ENCODE measurements at places on chromosomes 12 and 14.
A peak's percentile ranks its signal among the peaks of the same experiment; 100 is the strongest.

DNA sequence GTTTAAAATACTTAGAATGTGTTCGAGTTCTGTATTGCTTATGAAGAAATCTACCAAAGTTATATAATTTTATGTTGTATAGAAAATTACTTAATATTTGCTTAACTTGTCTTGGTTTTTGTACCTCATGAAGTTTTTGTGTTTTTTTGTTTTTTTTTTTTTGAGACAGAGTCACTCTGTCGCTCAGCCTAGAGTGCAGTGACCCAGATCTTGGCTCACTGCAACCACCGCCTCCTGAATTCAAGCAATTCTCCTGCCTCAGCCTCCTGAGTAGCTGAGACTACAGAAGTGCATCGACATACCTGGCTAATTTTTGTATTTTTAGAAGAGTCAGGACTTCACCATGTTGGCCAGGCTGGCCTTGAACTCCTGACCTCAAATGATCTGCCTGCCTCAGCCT lies 69.9 kb downstream of the MON2 start:
- DNase-seq = no peak

GRCh38 chr14:79730953-79731352 lies 480.4 kb downstream of the DIO2 start:
- DNase-seq = no peak

DNA sequence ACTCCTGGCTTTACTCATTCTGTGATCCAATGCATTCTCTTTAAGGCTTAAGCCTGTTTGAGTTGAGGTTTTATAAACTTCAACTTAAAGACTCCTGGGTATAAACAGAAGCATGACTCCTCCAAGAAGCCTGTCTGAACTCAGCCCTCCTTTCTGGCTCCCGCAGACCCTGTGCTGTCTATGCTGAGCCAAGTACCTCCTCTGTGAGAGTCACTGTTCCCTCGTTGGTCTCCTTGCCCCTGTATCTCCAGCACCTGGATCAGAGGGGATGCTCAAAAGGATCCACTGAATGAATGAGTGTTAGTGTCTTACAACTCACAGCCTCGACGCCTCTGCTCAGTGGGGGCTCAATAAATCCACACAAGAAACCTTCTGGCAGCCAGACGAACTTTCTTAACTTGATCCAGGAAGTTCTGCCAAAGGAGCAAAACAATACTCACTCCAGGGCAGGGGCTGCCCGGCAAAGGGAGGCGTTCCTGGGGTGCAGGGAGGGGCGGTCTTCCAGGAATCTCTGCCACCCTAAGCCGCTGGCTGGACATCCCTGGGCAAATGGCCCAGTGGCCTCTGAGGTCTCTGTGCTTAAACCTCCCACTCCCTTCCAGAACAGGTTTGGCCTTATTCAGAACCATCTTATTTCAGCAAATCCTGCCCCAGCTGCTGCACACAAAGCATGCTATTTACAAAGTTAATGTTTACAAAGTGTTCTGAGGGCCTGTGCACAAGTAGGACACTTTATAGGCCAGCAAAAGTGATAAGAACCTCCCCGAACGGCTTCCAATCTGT lies 32.9 kb downstream of the MAP1LC3B2 start:
- DNase-seq = no peak

- DNase-seq = no peak
These were observed 116.5 kb downstream of the METTL25 start for GRCh38 chr12:82474798-82475184.

DNA sequence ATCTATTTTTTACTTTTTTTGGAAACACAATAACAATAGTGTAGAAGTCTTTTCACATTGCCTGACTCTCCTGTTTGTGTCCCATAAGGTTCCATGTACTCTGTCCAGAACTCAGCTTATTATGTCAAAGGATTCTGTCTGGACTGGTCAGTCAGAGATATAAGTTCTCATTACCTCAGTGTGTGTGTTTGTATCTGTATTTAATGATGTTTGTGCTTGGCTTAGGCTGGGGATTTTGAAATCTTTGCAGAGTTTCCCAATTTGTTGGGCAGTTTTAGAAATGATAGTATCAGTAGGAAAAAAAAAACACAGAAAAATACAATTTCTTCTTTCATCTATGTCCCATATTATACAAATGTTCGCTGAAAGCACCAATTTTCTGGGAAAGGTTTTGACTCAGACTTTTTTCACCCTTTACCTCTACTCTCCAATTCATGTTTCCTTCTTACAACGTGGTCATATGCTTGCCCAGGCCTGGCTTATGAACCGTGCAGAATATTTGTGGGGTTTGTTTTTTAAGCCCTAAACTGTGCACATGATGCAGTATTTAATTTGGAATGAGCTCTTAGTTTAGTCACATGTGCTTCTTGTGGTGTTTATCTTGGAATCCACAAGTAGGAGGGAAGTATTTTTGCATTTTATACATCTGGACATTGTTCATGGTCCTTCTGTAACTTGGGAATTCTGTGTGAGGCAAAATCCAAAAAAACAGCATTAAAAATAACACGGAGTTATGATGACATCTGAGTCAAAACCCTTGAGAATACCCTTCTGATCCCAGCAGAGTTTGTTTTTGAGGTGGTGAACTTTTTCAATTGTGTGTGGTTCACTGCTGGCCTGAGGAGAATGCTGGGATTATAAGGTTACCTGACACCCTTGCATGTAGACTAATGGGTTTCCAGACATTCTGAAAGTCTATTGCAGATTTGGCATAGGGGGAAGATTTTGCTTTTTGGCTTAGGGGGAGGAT lies 121.2 kb downstream of the RAD51B start:
- no peak for DNase-seq

- DNase-seq = no peak
These were observed 1.9 kb upstream of the PITPNM2 start for GRCh38 chr12:123152833-123153232.

DNA sequence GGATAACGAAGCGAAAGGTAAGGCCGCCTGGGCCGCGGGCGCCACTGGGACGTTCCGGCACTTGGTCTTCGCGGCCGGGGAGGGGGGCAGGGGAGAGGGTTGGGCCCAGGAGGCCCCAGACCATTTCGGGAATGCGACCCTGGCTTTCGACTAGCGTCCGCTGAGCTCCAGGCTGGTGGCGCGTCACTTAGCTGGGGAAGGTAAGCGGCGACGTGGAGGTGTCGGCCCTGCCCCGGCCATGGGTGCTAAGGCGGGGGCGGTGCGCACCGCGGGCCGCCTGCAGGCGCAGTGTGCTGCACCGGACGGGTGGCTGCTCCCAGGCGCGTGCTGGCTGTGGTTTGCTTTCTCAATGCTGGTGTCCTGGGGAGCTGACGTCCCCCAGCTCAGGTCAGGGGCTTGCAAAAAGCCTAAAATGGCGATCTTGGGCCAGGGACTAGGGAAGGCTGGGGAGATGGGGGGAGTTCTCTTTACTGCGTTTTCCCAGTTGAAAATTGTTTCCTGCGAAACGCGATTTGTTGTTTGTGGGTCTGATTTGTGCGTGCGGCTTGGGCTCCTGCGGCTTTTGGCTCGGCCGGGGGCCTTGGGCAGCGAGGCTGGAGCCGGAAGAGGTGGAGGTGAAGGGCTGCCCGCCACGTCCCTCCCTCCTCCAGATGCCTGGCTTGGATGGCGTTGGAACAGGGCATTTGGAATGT lies 1.2 kb downstream of the HOXC10 start:
- DNase-seq = no peak

GRCh38 chr12:66176105-66176900 lies 6.5 kb upstream of the TMBIM4 start:
- DNase-seq = no peak

DNA sequence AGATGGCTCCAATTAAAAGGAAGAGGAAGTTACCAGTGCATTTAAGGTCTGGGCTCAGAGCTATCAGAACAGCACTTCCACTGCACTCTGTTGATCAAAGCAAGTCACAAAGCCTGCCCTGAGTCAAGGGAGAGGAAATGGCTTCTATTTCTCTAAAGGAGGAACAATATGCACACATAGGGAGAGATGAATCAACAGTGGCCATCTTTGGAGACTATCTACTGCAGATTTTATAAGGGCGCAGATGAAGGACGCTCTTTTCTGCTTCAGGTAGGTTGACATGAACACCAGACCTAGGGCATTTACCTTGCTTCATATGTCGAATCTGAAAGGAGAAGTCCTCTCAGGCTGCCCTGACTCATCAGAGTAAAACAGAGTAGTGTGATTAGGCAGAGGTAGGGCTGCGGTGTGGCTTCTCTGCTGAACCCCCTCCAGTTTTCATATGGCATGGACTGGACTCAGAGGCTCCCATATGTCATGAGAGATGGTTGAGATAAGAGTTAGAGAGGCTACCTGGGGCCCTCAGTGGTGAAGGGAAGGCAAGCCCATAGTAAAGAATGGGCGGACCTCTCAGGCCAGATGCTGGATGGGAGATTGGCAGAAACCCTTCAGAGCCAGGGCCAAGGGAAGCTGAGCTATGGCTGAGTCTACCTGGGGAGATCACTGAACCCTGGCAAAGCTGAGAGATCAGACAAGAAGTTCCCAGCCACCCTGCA lies 84.4 kb downstream of the ARF6 start:
- DNase-seq = peak; percentile 24

DNA sequence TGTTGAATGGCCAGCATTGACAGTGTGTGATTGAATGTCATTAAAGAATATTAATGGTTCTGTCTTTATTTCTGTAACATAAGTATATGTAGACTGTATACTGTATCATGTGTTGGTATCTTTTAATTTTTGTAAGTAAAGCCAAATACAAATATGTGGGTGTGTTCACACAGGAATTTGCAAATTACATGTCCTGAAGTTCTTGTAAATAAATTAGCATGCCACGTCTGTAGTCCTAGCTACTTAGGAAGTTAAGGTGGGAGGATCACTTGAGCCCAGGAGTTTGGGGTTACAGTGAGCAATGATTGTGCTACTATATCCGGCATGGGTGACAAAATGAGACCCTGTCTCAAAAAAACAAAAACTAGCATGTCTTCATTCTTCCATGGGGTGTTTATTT lies 99.1 kb downstream of the KICS2 start:
- DNase-seq = no peak

- DNase-seq = no peak
These were observed 135.2 kb downstream of the ADGRD1 start for GRCh38 chr12:131088701-131089530.

DNA sequence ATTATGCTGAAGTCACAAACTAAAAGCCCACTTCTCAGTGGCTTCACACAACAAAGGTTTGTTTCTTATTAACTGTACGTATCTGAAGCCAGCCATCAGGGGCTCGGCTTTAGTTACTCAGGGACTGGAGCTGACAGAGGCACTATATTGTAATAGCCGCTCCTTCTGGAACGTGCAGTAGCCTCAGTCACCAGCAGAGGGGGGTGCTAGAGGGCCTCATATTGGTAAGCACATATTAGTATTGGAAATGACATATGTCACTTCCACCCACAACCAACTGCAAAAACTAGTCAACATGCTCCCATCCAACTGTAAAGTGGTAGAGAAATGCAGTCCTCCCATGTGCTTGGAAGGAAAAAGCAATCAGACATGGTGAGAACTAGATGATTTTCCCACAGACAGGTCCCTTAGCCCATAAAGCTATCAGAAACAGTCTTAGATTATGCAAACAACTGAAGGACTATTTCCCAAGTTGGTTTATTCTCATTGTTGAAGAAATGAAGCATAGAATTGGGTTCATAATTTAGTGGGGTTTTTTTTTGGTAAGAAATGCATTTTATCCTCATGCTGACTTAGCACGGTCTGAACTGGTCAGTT lies 183.6 kb upstream of the G2E3 start:
- peak; percentile 31 for DNase-seq

DNA sequence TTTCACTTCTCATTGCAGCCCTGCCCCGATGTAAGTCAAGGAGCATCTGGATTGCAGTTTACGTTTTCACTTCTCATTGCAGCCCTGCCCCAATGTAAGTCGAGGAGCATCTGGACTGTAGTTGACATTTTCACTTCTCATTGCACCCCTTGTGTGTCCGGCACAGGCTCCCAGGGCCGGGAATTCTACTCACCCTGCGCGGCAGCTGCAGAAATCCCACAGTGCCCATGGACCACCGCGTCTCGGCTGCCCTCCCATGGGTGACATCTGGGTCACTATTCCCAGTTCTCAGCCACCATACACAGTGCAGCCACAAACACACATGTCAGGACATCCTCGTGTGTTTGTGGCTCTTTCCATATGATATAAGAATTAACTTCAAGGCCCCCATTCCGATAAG lies 378.5 kb downstream of the ADGRD1 start:
- no peak for DNase-seq

GRCh38 chr12:14514154-14514842 lies 53.4 kb downstream of the PLBD1 start:
- no peak for DNase-seq

DNA sequence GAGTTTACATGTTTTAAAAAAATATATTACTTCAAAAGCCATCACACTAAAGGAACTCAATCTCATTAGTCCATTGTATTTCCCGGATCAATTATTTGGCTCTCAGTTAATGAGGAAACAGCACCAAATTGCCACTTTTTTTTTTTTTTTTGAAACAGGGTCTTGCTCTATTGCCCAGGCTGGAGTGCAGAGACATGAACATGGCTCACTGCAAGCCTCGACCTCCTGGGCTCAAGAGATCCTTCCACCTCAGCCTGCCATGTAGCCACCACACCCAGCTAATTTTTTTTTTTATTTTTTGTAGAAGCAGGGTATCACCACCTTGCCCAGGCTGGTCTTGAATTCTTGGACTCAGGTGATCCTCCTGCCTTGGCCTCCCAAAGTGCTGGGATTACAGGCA lies 77.4 kb downstream of the CLIP1 start:
- DNase-seq = no peak

- no peak for DNase-seq
These were observed 107.5 kb downstream of the TMEM260 start for GRCh38 chr14:56687123-56687522.

- DNase-seq = no peak
These were observed 224.2 kb downstream of the RAD51B start for GRCh38 chr14:68043752-68044151.

DNA sequence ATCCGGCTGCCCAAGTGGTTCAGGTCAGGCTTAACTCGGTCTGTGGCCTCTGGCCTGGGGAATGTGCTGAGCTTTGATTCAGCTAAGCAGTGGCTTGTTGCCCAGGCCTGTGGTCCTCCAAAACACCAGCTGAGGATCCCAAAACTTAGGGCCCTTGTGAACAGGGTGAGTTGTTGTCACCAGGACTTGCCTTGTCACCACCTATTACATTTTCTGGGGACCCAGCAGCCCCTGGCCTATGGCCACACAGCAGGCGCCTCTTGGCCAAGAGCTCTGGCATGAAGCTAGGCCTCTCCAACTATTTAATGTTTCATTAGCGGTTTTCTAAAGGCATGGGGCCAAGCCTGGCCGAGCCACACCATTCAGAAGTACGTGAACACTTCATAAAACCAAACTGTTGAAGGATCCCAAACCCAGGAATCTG lies 343.7 kb downstream of the CACNA1C start:
- DNase-seq = no peak

- no peak for DNase-seq
These were observed 263.2 kb upstream of the ATP2B1 start for GRCh38 chr12:89971880-89972279.

DNA sequence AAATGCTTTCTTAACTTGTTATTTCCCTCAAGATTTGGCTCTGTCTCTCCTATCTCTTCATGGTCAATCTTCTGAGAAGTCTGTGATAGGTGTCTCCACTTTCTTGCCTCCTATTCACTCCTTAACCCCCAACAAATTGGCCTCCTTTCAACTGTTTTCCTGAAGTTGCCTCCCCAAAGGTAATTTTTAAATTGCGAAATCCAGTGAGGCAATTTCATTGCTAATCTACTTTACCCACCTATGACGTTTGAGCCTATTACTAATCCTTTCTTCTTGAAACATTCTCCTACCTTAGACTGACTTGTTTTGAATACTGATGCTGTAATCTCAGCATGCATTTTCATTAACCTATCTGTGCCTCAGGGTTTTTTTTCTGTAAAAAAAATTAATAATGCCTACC lies 6.0 kb upstream of the KCNH5 start:
- DNase-seq = no peak

- DNase-seq = no peak
These were observed 3.1 kb downstream of the PKP2 start for GRCh38 chr12:32893458-32893857.
